Ureter (tissue), 1 donor: ENCODE measurements at places on chromosomes 1 and 21. TPM values are rescaled to one million over a fixed set of nuclear protein-coding genes. Genes with fewer than 3 reads are reported as not detected.

DNA sequence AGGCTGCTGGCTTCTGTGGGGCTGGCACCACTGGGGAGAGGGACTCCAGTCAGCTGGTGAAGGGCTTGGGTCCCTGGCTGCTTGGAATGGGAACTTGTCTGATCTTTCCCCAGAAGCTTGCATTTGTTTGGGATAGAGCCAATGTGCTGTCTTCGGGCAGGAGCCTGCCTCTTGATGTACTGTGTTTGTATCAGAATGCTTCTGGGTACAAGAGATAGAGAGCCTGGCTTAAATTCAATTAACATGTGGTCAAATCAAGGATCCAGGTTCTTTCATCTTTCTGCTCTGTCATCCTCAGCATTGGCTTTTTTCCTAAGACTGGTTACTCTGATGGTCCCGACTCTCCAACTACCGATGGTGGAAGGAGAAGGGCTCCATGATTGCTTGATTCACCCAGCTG lies 16.0 kb upstream of the PROK1 start:
- DNase-seq = no peak

- no peak for DNase-seq
These were observed 6.5 kb downstream of the CTRC start for GRCh38 chr1:15444468-15445389.

GRCh38 chr21:46113497-46114176 lies 15.7 kb downstream of the COL6A2 start:
- no peak for DNase-seq

- no peak for DNase-seq
These were observed 45.7 kb downstream of the SLC9A1 start for GRCh38 chr1:27109103-27109822.

DNA sequence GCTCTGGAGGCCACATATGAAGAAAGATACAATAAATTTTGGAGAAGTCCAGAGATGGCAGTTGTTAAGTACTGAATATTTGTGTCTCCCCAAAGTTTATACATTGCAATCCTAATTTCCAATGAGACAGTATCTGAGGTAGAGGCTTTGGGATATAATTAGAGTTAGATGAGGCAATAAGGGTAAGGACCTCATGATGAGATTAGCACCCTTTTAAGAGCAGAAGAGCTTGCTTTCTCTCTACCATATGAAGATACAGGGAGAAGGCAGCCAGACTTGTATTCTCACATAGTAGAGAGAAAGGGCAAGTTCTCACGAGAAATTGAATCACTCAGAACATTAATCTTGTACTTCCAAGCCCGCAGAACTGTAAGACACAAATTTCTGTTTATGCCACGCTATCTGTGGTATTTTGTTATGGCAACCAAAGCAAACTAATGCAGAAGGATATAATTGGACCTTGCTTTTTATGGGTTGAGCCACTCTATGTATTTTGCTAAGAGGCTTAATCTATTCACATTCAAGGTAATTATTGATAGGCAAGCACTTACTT lies 430.1 kb downstream of the KCNT2 start:
- DNase-seq = no peak

Gene OR2L8
- not detected for total RNA-seq

Gene TATDN3
- total RNA-seq = 11.0 TPM
